DMS 273 treated with DMSO at 0.1 percent for 48 hours (cell line): ENCODE measurements at places on chromosomes 3 and 15.

- DNase-seq: no peak
Observed at GRCh38 chr3:141764986-141765385, 1.8 kb downstream of the GRK7 start.

- DNase-seq: no peak
Observed at GRCh38 chr3:130699765-130700164, 46.9 kb downstream of the PIK3R4 start.

DNA sequence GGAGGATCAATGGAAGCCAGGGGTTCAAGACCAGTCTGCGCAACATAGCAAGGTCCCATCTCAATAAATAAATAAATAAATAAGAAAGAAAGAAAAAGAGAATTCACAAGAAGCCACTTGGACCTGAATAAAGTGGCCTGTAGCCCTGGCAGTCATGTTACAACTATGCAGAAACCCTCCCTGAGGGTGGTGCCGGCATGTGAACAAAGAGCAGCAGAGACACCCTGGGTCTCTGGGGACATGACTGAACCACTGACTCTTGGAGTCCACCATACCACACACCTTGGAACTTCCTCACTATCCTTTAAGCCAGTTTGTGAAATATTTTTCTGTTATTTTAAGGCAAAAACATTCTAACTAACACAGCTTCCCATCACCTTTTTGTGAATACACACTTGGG is 93.0 kb downstream of the MEIS2 start:
- DNase-seq: no peak

- DNase-seq: peak; percentile 21
Observed at GRCh38 chr3:138180375-138181029, 5.8 kb upstream of the DBR1 start.

DNA sequence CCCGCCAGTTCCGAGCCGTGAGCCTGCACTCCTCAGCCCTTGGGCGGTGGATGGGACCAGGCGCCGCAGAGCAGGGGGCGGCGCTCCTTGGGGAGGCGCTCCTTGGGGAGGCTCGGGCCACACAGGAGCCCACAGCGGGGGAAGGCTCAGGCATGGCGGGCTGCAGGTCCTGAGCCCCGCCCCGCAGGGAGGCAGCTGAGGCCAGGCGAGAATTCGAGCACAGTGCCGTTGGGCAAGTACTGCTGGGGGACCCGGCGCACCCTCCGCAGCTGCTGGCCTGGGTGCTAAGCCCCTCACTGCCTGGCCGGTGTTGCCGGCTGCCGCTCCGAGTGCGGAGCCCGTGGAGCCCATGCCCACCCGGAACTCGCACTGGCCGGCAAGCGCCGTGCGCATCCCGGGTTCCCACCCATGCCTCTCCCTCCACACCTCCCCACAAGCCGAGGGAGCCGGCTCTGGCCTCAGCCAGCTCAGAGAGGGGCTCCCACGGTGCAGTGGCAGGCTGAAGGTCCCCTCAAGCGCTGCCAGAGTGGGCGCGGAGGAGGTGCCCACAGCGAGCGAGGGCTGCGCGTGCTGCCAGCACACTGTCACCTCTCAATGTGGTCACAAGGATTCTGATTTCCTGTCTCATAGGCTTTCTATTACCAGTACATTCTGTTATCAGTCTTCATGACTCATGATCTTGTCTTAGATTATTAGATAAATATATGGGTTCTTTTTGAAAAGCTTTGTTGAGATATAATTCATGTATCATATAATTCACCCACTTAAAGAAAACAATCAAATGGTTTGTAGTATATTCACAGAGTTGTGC is 44.0 kb upstream of the LRIG1 start:
- no peak for DNase-seq

- DNase-seq: no peak
Observed at GRCh38 chr3:175238801-175239200, 379.7 kb downstream of the NAALADL2 start.

- no peak for DNase-seq
Observed at GRCh38 chr15:75131269-75131643, 70.4 kb upstream of the C15orf39 start.

GRCh38 chr3:184760337-184761074 is 48.6 kb upstream of the MAGEF1 start:
- DNase-seq: no peak

GRCh38 chr3:52057812-52058495 is 1.6 kb upstream of the DUSP7 start:
- DNase-seq: no peak

GRCh38 chr15:73794443-73795133 is 41.4 kb upstream of the INSYN1 start:
- no peak for DNase-seq

DNA sequence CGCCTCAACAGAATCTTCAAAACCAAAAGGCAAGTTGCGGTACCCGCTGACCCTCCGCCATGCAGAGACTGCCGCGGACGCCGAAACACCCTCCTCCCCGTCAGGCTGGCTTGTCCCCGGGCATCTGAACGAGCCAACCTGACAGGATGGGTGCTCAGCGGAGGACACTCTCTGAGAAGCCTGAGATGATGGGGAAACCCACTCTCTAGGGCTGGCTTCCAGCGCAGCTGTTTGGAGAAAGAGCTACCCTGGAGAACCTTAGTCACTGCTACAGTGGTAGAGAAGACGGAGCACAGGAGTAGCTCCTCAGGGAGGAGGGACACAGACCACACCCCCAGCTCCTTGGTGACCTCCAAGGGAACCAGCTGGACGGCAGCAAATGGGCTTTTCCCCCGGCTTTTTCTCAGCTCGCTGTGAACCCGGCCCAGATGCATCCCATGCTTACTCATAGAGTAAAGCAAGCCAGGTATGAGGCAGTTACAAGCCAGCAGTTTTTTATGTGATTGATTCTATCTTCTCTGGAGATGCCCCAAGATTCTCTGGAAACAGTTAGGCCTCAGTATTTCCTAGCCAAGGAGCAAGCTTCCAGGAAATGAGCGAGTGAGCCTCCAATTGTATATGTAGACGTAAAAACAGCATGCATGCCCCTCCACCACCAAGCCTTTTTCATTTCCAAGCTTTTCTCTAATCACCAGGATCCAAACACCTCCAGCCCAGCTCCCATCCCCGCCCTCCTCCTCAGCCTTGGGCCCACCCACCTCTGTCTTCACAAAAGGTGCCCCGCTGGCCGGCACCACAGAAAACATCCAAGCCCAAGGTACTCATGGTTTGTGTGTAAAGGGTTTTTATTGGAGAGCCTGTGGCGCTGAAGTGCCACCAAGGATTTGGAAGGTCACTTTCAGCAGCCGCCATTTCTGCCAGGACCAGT is 38.7 kb downstream of the FAM174B start:
- no peak for DNase-seq

GRCh38 chr3:194562986-194563385 is 70.2 kb downstream of the TMEM44 start:
- no peak for DNase-seq

DNA sequence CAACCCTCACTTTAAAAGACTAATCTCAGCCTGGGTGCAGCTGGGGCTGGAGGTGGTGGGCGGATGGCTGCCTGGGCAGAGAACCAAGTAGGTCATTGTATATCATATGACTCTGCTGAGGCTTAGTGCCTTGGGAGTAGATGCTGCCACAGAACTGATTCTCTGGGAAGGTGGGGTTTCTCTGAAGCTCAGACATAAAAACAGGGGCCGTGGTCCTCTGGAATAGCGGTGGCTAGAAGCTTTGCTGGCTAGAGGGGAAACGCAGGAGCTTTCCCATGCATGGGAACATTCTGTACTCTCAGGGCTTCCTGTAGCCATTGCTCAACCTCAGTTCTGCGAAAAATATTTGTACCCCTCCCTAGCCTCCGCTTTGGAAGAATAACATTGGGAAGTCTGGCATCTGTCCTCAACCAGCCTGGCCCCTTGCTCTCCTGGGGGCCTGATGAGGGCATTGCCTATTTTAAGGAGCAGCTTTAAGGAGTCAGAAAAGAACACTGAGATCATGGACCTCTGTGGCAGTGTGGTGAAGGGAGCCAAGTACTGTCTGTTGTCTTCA is 14.7 kb downstream of the TIMP4 start:
- DNase-seq: peak; percentile 5

GRCh38 chr3:185082829-185083228 is 70.0 kb downstream of the C3orf70 start:
- DNase-seq: no peak

DNA sequence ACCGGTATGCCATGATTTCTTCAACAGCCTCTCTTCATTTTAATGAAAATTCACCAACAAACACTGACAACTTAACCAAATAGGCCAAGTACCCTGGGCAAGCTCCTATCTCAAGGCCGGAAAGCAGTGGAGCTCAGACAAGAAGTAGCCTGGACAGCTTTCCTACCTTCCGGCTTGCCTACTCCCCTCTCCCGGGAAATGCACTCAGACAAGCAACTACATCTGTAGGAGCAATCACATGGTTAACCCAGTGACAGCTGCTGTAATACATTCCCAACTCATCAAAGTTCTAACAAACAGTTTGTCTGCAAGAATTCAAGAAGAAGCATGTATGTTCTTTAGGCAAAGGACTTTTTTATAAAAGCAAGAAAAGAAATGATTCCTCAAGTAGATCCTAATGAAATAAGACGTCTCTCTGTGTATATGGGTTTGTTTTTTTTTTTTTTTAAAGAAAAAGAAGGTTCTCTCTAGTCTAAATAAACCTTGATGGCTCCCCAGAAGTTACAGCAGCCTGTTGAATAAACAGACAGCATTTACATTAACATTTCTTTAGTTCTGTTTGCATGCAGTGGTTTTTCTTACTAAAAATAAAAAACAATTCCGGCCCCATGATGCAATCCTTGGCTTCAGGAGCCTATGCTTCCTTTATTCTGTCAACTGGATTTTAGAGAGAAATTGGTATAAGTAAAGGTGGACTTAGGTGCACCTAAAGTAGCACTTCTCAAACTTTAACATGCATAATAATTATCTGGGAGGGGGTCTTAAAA is 278.7 kb downstream of the NEK10 start:
- DNase-seq: no peak

DNA sequence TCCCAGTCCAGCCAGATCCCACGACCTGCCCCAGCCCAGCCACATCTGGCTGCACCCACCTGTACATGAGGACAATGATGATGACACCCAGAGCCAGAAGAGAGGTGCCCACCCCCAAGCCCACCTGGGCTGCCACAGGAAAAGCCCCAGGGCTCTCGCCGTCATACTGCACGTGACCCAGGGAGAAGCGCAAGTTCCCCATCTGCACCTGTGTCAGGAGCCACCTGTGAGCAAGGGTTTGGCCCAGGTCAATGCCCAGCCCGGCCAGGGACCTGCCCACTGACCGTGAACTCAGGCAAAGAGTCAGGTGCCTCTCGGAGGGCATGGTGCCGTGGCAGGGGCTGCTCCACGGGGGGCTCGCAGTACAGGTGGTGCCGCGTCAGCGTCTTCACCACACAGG is 16.3 kb downstream of the PLXNB1 start:
- DNase-seq: no peak

DNA sequence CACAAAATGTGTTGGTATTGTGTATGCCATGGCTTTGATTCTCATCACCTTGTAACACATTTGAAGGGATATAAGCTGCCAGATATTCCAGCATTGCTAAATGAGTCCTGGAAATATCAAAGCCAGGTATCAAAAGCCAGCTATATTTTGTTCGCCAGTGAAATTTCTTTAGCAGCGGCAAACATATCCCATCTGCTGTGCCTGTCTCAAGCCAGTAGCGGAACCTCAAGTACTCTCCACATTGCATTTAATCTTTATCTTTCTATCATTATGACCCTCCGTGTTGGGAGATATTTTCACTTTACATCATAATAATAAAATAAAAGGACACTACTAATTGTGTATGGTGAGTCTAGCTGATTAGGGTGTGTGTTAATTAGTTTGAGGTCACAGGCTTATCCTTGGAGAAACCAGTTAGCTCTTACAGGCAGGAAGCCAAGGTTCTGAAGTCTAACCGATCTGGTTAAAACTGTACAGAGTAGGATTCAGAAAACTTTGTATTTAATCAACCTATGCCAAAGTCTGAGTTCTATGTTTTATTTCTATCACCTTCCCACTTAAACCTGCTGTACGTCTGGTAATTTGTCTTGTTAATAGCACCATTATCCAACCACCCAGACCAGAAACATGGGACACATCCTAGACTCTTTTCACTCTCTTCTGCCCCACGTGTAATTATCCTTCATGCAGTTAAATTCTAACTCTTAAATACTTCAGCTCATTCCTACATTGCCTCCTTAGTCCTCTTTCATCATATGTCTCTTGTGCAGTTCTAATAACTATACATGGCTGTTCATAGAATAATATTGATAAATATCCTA is 14.5 kb downstream of the TIPARP start:
- DNase-seq: peak; percentile 77

DNA sequence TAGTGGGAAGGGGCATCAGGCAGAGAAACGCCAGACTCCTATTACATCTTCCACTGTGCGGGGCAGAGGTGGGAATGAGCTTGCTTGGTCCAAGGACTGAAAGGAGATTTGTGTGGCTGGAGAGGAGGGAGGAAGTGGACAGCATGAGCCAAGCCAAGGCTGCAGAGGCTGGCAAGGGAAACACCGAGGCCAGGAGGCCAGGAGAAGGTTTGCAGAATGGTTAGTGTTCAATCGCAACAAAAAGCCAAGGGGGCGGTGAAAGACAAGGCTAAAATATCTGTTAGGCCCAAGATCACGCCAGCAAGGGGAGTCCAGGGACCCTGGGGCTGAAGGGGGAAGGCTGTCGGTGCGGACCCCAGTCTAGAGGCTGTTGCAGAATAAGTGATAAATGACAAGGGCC is 75.8 kb downstream of the CPN2 start:
- DNase-seq: no peak

- DNase-seq: no peak
Observed at GRCh38 chr15:63967616-63968015, 78.7 kb downstream of the DAPK2 start.

DNA sequence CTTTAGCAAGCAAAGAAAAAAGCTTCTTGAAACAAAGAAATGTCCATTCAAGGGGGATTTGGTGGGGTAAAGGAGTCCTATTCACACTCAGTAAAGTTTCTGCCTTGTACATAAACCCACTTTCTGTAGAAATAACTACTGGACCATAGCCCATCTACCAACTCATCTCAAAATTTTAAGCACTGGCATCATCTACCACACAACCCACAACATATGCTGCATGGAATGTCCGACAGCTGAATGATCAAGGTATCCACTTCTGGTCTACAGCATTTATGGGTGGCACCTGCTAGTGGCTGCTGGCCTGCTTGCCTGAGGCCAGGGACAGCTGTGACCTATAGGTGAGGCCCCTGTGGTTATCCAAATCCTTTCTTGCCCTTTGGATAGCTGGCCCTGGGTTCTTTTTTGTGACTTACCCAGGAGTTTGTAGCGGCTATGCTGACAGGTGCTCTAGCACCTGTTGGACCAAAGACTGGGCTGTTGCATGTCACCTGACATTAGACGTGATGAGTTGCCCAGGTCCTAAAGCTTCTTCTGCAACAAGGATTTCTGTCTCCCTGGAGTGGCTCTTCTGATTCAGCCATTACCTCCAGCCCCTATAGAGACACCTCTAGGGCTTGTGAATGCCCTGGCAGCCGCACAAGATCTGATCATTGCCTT is 19.2 kb upstream of the MEF2A start:
- no peak for DNase-seq
